Anterior cingulate cortex (tissue), 58 donors: ENCODE measurements at places on chromosomes 5 and 9.

- no peak for DNase-seq
Measured at GRCh38 chr5:56763711-56764466, 51.5 kb upstream of the MAP3K1 start.

GRCh38 chr9:107784235-107784958 is 294.8 kb upstream of the KLF4 start:
- no peak for DNase-seq

- DNase-seq: no peak
Measured at GRCh38 chr5:168047669-168048111, 243.8 kb upstream of the WWC1 start.

DNA sequence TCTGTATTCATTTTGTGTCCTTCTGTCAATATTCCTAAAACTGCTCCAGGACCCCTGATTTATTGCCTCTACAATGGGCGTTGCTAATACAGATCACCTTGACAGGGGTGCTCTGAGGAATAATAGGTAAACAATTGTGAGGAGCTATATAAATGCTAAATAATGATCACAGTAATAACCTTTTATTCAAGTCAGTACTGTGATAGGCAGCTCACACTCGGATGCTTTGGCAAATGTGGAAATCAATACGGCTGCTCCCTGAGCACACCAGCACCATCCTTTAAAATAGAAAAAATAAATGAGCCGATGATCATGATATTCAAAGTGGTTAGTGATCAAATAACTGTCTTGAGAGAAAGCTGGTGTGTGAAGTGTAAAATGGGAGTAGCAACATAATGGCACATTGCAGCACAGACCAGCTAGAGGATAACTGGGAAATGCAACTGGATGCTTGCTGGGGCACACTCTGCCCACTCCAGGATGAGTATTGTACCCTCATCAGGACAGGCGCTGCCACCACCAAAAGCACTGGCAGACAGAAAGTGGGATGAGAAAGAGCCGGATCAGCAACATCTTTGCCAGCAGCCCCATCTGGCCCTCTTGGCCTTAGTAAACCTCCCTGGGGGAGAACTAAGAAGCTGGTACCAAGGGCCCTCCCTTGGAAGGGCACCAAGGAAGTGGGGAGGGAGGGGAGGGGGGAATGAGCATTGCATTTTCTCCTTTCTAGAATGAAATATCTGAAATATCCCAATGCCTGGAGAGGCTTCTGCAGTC is 69.4 kb upstream of the SPATA31D4 start:
- DNase-seq: no peak

- DNase-seq: no peak
Measured at GRCh38 chr5:123181394-123181801, 92.4 kb downstream of the PRDM6 start.

- DNase-seq: no peak
Measured at GRCh38 chr5:6162175-6162574, 216.2 kb downstream of the MED10 start.

GRCh38 chr9:96031366-96031824 is 155.9 kb downstream of the ERCC6L2 start:
- DNase-seq: no peak

DNA sequence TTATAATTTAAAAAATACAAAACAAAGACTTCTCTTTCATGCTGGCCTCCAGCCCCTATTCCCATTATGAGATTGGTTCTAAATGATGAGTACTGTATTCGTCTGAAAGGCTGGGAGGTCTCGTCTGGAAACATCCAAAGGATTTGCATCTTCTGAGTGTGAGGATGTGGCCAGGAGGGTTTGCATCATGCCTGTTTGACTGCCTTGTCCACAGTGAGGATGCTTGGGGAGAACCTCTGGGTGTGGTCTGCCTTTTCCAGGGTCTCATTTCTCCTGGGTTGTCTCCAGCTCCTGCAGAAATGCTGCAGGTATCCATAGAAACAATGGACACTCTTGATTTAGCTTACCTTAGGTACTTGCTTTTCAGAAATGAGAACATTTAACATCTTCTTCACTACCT is 26.4 kb upstream of the CXCL14 start:
- DNase-seq: no peak

GRCh38 chr9:76619640-76620039 is 144.6 kb upstream of the PCA3 start:
- no peak for DNase-seq

DNA sequence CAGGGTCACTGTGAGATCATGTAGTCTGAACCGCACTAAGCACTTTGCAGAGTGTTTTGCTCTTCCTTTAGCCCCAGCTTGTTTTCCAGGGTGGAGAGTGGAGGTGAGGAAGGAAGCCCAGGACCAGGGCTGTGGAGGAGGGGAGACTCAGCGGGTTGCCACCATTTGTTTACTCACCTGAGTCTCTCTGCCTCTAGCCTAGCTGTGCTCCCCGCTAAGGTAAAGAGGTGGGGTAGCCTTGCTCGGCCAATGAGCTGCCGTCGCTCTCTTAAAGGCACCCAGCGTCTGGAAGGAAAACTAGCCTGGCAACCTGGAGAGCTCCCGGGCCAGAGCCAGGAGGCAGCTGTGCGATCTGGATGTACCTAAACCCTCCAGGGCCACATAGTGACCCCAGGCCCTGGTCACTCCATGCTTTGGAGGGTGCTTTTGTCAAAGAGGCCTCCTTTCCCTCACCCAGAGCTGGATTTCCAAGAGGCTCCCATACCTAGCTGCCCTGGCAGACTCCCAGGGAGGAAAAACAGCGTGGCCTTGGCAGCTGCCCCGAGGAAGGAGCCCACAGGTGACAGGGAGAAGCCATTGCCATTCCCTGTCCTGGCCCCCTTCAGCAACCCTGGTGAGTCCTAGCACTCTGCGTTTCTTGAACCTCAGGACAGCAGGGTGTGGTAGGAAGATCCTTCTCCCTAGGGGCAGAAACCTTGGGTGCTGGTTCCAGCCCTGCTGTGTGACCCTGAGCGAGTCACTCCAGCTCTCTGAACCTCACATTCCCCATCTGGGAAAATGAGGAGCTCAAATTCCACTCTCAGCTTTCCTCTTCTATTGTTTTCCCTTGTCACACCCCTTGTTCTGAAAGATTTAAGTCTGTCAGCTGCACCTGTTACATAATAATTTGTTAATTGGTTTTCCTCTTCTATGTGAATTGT is 42.4 kb upstream of the LARP1 start:
- DNase-seq: no peak

- DNase-seq: no peak
Measured at GRCh38 chr5:114417519-114417918, 55.6 kb downstream of the KCNN2 start.

- no peak for DNase-seq
Measured at GRCh38 chr9:19409401-19410194, 789 bp downstream of the ACER2 start.

DNA sequence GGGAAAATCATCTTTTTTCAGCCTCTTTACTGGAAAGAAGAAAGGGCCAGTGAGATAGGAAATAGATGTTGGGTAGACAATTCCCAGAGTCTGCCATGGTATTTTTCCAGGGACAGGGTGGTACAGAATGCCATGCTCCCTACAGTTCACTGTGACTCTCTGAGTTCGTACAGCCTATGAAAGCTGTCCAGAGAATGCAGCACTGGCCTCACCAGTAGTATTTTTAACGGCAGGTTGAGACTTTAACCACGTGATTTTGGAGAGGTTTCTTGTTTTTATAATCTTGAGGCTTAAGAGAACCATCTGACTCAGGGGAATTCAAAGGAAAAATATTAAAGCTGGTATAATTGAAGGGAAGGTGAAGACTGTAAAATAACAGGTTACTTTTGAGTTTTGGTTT is 10.1 kb upstream of the ZNF474 start:
- no peak for DNase-seq

GRCh38 chr9:128175726-128176125 is 15.6 kb downstream of the CIZ1 start:
- no peak for DNase-seq

- DNase-seq: no peak
Measured at GRCh38 chr5:80860924-80861613, 99.1 kb upstream of the RASGRF2 start.

GRCh38 chr5:56482363-56482762 is 249.2 kb upstream of the ANKRD55 start:
- DNase-seq: no peak

- DNase-seq: no peak
Measured at GRCh38 chr5:73030995-73031394, 75.2 kb downstream of the FCHO2 start.

- DNase-seq: no peak
Measured at GRCh38 chr5:160342413-160342941, 27.9 kb downstream of the C1QTNF2 start.

- no peak for DNase-seq
Measured at GRCh38 chr5:60823574-60823973, 20.5 kb downstream of the ELOVL7 start.

DNA sequence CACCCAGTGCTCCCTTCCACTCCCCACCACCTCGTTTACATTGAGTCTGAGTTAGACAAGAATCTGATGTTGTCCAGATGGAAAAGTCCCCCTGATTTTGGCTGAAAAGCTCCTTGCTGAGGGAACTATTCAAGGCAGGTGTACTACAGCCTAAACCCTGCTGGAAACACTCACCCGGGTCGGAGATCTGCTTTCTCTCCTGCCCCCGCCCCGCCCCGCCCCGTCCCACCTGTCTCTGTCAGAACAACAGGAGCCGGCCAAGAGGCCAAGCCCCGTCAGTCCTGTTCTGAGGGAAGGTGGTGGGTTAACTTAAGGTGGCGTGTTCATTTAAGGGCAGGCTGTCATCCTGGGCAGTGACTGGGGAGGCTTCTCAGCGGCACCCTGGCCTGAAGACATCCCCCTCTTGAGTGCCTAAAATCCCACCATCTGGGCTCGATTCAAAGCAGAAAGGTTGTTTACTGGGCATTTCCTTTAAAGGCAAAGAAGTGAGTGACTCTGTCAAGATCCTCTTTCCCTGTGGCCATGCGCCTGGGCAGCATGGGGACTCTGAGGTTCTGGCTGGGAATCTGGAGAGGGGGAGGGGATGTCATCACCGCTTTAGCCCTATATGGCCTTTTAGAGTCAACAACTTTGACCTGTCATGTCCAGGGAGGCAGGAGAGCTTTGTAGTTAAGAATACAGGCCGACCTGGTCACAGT is 71.1 kb upstream of the NEURL1B start:
- DNase-seq: no peak

- no peak for DNase-seq
Measured at GRCh38 chr9:34503406-34503805, 19.4 kb downstream of the ENHO start.

- DNase-seq: no peak
Measured at GRCh38 chr9:136760424-136760823, 2.4 kb upstream of the LCN8 start.

DNA sequence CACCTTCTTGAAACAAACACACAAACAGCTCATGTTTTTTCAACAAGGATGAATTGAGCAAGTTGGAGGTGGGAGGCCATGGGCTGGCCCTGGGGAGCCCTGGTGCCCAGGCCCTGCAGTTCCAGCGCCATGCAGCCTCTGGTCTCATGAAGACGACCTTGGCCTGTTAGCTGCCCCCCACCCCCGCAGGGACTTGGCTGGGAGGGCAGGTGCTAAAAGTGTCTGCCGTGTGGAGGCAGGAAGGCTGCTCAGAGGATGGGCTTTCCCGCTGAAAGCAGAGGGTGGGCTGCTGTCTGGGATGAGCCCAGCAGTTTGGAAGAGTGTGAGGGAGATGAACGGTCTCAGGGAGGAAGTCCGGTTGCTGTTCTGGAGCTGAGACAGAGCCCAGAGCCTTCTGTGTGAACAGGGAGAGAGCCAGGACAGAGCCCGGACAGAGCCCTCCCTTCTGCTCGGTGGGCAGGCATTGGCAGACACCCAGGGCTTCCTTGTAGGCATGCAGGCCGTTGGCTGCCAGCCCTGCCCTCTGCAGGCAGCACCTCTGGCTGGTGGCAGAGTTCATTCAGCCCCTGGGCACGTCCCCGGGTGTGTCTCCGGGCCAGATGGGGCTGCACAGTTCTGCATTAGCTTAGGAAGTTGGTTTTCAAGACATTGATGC is 18.7 kb downstream of the ROPN1L start:
- DNase-seq: peak; percentile 55

- no peak for DNase-seq
Measured at GRCh38 chr9:92971121-92971520, 23.8 kb downstream of the FGD3 start.

DNA sequence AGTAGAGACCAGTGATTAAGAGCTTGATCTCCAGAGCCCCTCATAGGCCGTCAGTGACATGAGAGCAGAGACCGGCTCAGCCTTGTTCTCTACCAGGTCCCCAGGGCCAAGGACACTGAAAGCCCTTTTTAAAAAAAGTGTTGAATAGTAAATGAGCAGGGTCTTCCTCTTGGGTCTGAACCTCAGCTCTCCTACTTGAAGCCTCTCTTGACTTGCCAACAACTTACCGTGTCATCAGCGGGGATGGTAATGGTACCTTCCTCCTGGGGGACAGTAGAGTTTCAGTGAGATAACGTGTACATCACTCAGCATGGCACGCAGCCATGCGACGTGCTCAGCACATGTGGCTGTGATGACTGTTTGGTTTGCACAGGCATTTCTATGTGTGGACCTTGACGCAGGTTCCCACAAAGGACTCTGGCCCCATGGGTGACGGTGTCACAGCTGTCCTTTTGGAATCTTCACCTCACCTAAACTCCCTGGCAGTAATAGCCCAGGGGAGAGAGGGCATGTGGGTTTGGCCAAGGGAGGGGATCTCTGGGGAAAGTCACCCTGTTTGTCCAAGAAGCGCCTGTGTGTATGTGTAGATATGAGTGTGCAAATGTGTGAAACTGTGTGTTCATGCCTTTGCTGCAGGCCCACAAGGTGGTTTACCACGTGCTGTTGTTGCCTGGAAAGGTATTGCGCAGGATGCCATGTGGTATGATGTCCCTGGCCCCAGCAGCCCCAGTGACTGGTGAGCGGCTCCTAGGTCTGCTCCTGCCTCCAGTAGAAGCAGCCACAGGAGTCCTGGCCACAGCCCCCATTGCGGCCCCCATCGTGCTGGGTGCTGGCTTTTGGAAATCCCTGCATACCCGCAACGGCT is 18.7 kb downstream of the ERGIC1 start:
- DNase-seq: no peak

GRCh38 chr9:36592801-36593583 is 20.3 kb downstream of the MELK start:
- no peak for DNase-seq

DNA sequence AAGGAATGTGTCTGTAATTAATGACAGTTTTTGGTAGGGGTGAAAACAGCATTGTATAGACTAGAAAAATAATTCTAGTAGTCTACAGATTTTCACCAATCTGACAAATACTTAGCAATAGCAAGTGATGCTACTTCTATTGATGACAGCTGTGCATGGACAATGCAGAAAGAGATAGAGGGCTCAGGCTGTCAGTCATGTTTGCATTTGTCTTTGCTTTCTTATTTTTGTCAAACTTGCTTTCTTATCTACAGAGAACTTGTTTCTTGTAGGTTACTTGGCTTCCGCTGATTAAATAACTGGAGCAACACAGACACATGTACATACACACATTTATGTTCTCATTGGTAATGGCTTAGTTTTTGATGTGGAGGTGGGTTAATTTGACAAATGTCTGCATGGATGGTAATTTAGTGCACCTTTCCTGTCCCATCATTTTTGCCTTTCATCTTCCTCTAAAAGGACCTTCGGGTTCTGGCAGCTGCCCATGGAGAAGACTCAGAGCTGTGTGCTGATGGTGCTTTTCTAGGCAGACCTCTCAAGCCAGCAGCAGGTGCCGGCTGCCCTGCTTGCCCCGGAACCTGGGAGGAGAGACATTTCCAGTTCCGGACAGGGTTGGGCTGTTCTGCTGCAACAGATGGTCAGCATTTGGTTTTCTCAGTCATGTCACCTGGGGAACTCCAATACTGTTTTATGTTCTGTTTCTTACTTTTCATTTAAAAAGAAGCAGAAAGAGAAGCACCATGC is 28.8 kb downstream of the CAMK4 start:
- DNase-seq: no peak
